Peyer's patch (tissue), 4 donors: ENCODE measurements at places on chromosomes 2 and 18. TPM values are rescaled to one million over a fixed set of nuclear protein-coding genes. Genes with fewer than 3 reads are reported as not detected.

Gene TMEFF2
- 0.35 TPM for total RNA-seq

Gene OR6B2
- total RNA-seq = not detected

Gene IWS1
- 39.6 TPM for total RNA-seq

DNA sequence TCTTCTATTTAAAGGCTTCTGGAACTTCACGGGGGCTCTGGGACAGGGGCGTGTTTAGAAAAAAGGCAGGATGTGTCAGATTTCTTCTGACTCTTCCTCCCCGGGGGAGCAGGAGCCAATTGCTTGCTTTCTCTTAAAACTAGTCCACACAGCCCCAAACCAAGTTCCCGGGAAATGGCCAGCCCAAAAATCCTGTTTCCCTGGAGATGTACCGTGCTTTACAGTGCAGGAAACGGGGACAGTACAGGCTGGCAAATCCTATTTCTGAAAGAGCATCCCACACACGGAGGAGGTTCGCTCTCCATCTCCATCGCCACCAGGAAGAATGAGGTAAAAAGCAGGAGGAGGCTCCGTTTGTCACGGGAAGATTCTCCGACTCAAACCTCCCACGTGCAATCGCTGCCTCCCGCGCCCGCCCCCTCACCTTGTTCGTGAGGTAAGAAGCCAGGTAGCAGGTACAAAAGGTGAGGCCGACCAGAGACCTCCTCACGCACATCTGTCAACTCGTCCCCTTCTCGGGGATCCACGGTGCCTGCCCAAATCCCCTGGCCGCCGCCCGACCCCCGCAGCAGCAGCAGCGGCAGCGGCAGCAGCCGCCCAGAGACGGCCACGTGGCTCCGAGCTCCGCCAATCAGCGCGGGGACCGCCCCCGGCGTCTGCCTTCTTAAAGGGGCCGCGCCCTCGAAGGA is 15.6 kb upstream of the RIOK3 start:
- DNase-seq = peak; percentile 86
- H3K36me3 ChIP-seq = no peaks in the 10 kb centered on the region
- peak overlapping the region; percentile 83 for H3K4me3 ChIP-seq
- no peaks in the 10 kb centered on the region for H3K4me1 ChIP-seq
- no peak overlapping the region for H3K27ac ChIP-seq

GRCh38 chr2:231482806-231483391 is 18.6 kb upstream of the NCL start:
- H3K4me1 ChIP-seq = peaks cover 4% of the 10 kb centered on the region
- H3K4me3 ChIP-seq = peak overlapping the region; percentile 56
- no peaks in the 10 kb centered on the region for H3K27me3 ChIP-seq

GRCh38 chr2:200320344-200320743 is 13.9 kb downstream of the SPATS2L start:
- H3K27ac ChIP-seq = no peak overlapping the region
- no peaks in the 10 kb centered on the region for H3K36me3 ChIP-seq

DNA sequence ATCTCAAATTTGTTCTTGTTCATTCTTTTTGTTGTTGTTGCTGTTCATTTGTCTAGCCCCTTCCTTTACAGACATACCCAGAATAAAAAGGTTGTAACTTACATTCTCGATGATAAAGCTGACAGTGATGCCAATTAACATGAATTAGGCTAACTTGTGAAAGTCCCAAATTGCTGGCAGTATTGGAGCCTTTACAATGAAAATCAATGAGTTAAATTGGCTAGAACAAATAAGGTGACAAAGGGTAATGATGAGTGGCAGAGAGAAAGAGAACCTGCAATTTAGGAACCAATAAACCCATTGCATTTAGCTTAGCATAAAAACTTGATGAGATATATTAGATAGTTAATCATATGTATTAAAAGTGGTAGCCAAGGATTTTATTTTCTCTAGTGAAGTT is 521.0 kb downstream of the ADCYAP1 start:
- H3K27ac ChIP-seq = no peak overlapping the region
- H3K36me3 ChIP-seq = no peaks in the 10 kb centered on the region
- H3K4me3 ChIP-seq = no peak overlapping the region
- H3K27me3 ChIP-seq = no peaks in the 10 kb centered on the region
- no peaks in the 10 kb centered on the region for H3K4me1 ChIP-seq

DNA sequence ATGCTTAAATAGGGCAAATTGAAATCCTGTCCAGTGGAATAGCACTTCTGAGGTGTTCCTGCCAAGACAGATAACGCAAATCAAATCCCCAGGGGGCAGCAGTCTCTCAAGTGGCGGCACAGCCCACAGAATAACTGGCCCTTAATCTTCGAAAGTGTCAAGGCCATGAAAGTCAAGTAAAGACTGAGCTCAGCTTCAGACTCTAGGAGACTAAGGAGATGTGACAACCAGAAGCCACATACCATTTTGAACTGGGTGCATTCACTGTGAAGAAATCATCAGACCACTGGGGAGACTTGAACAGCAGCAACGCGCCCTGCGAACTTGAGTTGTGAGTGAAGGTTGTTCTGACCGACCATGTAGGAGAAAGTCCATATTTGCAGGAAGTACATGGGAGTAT is 66.0 kb upstream of the ASAP2 start:
- no peaks in the 10 kb centered on the region for H3K27me3 ChIP-seq
- DNase-seq = no peak
- no peaks in the 10 kb centered on the region for H3K4me1 ChIP-seq
- H3K36me3 ChIP-seq = no peaks in the 10 kb centered on the region

DNA sequence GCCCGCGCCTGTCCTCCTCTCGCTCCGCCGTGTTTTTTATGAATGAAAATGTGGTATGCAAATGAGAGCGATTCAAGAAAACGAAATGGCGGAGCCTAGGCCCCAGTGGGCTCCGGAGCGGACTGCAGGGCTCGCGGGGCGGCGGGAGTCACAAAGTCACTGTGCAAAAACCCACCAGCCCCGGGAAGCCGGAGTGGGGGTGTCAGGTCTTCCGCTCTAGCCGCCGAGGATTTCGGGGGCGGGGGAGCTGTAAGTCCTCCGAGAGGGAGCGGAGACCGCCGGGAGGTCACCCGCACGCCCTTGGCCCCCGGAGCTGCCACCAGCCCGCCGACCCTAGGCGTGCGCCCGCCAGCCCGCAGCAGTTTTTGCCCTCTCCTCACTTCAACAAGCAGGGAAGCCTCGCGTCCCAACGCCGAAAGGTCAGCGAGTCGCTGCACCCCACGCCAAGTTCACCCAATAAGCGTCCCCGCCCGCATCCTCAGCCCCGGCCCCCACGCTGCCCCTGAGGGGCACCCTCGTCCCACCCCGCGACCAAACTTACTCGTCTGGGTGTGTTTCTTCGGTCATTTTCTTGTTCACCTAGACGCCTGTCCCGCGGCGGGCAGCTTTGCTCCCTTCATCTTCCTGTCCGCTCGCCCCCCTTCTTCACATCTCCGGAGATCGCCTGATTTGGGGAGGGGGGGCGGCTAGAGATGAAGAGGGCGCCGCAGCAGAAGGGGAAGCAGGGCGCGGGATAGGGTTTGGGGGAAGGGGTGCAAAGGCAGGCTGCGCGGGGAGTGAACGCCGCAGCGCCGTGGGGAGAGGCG is 775 bp downstream of the SPRED2 start:
- no peaks in the 10 kb centered on the region for H3K36me3 ChIP-seq
- peak overlapping the region; percentile 95 for H3K27ac ChIP-seq
- no peaks in the 10 kb centered on the region for H3K27me3 ChIP-seq
- H3K4me1 ChIP-seq = no peaks in the 10 kb centered on the region
- H3K4me3 ChIP-seq = peak overlapping the region; percentile 75

- no peaks in the 10 kb centered on the region for H3K27me3 ChIP-seq
- no peak overlapping the region for H3K4me3 ChIP-seq
- no peaks in the 10 kb centered on the region for H3K36me3 ChIP-seq
- DNase-seq = no peak
These were observed 7.9 kb downstream of the MFSD6 start for GRCh38 chr2:190415794-190416775.

DNA sequence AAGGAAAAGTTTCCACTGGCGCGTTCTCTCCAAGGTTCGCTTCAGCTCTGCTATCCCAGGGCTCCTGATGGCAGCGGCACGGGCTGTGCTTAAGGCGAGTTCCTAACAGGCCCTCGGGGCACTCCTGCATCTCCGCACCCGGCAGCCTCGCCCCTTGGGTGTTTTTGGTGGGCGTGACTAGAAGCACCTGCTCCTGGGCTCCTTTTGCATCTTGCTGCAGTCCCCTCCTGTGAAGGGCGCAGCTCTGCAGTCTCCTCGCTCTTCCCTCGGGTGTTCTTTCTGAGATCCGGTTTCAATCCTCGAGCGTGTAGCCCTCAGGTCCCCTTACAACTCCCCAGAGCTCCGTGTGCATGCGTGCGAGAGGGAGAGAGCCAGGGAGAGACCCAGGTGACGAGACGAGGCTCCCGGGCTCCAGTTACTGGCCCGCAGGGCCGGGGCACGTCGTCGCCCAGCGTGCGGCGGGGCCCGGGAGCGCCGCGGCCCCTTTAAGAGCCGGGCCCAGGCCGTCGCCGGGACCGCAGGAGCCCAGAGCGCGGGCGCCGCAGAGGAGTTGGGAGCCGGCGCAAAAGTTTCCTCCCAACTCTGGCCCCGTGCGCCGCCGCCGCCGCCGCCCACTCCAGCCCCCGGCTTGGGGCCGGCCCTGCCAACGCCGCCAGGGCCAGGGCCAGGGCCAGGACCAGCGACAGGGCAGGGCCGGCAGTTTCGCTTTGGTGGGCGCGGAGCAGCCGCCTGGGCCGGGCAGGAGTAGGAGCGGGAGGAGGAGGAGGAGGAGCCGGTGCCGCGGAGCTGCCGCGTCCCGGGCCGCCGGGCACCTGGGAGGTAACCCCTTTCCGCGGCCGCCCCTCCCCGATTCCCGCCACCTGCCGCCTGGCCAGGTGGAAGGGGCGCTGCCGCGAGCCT is at the start of gene PARD3B:
TSS of gene PARD3B (plus strand) at position 515 of the 900 bp plus-strand sequence. CDS start 525 bp downstream, outside the sequence.
- peak within 1 kb of the TSS; percentile 89 for H3K27ac ChIP-seq
- H3K27me3 ChIP-seq = no peaks in the 10 kb centered on the region
- H3K36me3 ChIP-seq = no peaks in the 10 kb centered on the region
- DNase-seq = peak; percentile 84
- no peaks in the 10 kb centered on the region for H3K4me1 ChIP-seq
